ENCODE measurements at places on chromosomes 16 and 17.
A peak's percentile ranks its signal among the peaks of the same experiment; 100 is the strongest.

DNA sequence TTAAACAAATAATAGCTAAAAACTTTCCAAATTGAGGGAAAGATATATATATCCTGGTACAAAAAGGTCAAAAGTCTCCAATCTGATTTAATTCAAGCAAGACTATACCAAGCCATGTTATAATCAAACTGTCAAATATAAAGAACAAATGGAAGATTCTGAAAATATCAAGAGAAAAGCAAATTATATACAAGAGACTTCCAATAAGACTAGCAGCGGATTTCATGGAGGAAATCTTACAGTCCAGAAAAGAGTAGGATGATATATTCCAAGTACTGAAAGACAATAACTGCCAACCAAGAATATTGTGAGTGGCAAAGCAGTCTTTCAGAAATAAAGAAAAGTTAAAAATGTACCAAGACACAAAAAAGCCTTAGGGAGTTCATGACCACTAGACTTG, 102.2 kb downstream of the CEP112 start:
- DNase-seq: no peak

DNA sequence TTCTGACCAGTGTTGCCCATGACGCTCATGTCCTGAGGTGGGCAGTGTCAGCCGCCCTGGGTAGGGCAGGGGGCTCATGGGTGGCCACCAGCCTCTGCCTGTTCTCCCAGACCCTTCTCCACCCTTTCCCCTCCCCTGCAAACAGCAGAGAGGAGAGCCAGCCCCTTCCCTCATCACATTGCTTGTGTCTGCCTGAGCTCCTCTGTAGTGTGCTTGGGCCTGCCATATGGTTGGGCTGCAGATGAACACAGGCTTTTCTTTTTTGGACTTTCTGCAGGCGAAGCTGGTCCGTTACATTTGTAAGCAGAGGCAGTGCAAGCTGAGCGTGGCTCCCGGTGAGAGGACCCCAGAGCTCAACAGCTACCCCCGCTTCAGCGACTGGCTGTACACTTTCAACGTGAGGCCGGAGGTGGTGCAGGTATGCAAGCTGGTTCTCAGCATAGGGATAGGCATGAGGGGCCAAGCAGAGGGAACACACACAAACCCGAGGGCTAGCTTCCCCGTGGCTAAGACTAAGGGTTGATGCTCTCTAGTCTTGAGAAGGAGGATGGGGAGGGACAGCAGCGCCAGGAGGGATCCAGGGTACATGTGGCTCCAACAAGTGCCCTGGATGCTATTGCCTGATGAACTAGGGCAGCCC, 80.6 kb upstream of the LGALS9 start:
- DNase-seq: no peak

DNA sequence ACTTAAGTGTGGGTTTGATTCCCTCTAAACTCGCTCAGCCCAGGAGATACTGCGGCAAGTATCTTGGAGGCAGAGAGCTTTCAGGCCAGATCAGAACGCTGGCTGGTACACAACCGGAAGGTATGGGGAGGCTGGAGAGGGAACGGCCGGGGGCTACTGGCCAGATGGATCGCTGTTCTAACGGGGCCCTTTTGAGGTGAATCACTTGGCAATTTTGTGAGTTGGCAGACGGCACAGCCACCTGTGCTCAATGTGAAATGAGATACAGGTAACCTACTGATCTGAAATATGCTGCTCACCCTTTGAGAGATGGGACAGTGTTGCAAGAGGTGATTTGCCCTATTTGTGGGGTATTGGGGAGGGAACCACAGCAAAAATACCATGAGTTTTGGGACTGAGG, 622.9 kb upstream of the RBFOX1 start:
- no peak for DNase-seq

- DNase-seq: no peak
Measured at GRCh38 chr16:9231039-9231438, 139.6 kb downstream of the HAPSTR1 start.

- no peak for DNase-seq
Measured at GRCh38 chr16:50889746-50890145, 147.9 kb downstream of the CYLD start.

- DNase-seq: peak; percentile 38
Measured at GRCh38 chr17:46044286-46044928, 45.4 kb downstream of the STH start.

DNA sequence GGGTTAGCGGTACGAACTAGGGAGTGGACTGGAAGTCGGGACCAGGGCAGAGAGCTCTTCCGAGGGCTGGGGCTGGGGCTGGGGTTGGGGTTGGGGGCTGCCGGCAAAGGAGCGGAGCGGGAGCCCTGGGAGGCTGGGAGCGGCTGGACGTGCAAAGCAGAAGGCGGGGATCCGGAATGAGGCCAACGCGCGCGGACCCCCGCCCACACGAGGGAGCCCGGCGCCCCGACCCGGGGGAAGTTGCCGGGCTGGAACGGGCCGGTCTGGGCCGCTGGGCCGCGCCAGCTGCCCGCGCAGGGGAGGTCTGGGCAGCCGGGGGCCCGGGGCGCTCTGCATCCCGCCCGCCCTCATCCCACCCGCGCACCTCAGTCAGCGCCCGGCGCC, 323 bp downstream of the ST3GAL2 start:
- no peak for DNase-seq

DNA sequence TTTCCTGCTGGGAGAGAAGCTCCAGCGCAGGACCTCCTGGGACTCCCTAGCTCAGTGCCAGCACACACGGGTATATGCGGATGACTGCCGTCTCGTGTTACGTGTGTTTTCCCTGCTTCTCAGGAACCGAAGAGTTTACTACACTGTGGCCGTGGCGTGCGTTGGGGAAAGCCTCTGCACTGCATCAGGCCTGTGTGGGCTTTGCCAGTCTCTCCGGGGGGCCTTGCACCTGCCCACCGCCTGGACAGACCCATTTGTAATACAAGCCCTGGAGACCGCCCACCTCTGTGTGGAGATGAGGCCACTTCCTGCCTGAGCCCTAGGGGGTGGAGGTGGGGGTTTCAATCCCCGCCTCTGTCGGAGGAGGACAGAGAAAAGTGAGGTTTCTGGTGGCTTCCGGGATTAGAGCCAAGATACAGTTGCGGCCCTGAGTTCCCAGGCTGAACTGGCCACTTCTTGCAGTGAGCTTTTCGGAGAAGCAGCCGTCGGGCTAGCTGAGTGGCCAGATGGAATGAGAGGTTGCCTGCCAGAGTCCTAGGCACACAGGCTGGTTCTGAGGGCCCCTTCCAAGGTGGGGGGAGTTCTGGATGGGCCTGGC, 43.4 kb upstream of the GSE1 start:
- peak; percentile 65 for DNase-seq

- no peak for DNase-seq
Measured at GRCh38 chr16:58428621-58429542, 36.6 kb downstream of the GINS3 start.

GRCh38 chr17:41695134-41695661, 6.5 kb downstream of the EIF1 start:
- no peak for DNase-seq

DNA sequence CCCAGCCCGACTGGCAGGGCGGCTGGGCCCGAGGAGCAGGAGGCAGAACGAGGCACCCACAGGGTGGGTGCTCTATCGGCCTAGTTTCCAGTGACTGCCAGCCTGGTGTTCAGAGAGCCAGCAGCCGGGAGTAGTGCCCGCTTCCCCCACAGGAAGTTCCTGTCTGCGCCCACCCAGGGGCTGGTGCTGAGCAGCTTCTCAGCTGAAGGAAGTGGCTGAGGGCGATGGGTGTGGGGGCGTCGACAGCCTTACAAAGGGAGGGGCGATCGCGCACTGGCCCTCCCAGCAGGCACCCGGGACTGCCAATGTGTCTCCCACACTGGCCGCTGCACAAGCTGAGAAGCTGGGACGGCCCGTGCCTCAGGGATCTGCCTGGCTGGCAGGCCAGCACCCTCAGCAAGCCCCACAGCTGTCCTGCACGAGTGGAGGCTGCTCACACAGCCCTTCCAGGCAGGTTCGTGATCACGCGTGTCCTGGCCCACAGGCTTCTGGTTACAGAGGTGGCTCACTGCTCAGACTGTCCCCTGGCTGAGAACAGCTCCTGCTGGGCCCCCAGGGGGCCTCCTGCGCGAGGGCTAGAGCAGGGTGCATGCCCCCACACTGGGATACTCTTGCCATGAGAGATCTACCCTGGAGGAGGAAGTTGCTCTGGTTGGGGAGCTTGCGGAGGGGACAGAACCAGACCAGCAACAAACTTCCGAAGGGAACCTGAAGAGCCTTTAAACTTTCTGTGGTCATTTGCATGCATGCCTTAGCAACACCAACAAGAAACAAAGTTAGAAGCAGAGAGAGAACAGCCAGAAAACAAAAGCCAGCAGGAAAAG, 2.5 kb downstream of the RNF166 start:
- peak; percentile 87 for DNase-seq

GRCh38 chr16:21125191-21125590, 25.5 kb downstream of the DNAH3 start:
- no peak for DNase-seq

DNA sequence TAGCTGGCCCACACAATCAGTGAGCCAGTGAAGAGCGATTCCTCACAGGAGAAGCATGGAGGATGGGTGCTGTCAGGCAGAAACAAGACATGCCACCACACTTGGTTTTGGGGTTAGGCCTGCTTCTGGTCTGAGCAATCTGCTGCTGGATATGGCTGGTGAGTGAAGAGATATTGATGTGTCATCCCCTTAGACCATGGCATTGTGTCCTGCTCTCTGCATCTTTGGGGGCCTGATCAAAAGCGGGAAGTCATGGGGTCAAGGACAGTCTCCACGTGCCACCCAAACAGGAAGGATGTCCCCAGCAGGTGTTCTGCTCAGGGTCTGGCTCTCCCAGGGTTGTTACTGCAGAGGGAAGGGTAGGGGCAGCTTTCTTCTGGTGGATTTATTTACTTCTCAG, 140.7 kb downstream of the PRKCB start:
- DNase-seq: no peak

- DNase-seq: peak; percentile 99
Measured at GRCh38 chr17:4366327-4367063, at the start of gene UBE2G1. TSS of gene UBE2G1 (minus strand) at chr17:4366675. CDS start at chr17:4366316, 359 bp downstream.

- DNase-seq: no peak
Measured at GRCh38 chr16:65991149-65991701, 375.3 kb upstream of the CDH5 start.

- no peak for DNase-seq
Measured at GRCh38 chr17:57035971-57036481, 49.0 kb upstream of the AKAP1 start.

DNA sequence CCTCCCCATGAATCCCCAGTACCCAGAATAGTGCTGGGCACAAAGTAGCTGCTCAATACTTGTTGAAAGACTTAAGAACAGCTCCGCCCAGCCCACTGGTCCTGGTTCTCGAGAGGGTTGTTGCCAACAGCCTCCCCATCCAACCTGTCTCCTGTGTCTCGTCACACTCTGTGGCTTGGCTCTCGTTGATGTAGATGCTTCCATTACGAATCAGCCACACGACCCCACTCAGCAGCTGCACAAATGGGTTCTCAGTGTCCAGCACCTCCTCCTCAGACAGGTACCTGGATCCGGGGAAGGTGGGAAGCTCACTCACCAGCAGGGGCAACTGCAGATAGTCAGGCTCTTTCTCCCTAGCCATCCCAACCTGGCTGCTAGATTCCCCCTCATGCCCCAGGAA, 2.1 kb downstream of the NAGPA start:
- no peak for DNase-seq

GRCh38 chr17:7831233-7831632, 2.8 kb upstream of the KDM6B start:
- DNase-seq: no peak

DNA sequence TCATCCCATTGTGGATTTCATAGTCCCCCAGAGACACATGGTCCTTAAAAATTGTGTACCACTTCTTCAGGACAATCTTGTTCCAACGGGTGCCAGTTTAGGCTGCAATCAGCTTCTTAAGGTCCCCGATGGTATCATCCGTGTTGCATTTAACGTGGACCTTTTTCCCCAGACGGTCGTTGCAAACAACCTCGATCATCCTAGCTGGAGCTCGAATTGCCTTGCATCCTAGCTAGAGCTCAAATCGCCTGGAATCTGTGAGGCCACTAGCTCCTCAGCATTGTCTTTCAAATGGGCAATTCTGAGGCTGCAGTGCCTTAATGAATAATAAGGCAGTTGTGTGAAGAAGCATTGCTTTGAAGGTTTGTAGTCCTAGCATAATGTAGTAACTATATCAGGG, 37.7 kb upstream of the RHBDL3 start:
- DNase-seq: no peak

GRCh38 chr17:12730931-12731521, 58.3 kb upstream of the ARHGAP44 start:
- DNase-seq: no peak

DNA sequence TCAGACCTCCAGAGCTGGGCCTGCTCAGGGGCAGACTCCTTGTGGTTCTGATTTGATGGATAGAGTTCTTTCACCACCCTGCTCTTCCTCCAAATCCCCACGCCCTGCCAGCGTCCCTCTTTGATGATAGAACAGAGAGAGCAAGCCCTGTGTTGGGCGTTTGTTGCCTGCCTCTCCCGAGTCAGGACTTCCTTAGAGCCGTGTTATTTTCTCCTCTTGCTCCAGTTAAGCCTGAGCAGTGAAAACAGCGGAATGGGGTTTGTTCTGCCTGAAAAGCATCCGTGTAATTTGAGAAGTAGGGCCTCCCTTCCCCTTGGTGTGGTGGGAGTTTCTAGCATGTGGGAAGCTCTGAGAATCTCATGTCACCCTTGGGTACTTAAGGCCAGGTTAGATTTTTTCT, 22.1 kb downstream of the TMEM94 start:
- DNase-seq: no peak

- DNase-seq: no peak
Measured at GRCh38 chr16:75127713-75128415, 11.3 kb upstream of the LDHD start.

- no peak for DNase-seq
Measured at GRCh38 chr16:70478912-70479341, 24.5 kb downstream of the FCSK start.

GRCh38 chr16:87068762-87069150, 248.4 kb downstream of the C16orf95 start:
- no peak for DNase-seq

DNA sequence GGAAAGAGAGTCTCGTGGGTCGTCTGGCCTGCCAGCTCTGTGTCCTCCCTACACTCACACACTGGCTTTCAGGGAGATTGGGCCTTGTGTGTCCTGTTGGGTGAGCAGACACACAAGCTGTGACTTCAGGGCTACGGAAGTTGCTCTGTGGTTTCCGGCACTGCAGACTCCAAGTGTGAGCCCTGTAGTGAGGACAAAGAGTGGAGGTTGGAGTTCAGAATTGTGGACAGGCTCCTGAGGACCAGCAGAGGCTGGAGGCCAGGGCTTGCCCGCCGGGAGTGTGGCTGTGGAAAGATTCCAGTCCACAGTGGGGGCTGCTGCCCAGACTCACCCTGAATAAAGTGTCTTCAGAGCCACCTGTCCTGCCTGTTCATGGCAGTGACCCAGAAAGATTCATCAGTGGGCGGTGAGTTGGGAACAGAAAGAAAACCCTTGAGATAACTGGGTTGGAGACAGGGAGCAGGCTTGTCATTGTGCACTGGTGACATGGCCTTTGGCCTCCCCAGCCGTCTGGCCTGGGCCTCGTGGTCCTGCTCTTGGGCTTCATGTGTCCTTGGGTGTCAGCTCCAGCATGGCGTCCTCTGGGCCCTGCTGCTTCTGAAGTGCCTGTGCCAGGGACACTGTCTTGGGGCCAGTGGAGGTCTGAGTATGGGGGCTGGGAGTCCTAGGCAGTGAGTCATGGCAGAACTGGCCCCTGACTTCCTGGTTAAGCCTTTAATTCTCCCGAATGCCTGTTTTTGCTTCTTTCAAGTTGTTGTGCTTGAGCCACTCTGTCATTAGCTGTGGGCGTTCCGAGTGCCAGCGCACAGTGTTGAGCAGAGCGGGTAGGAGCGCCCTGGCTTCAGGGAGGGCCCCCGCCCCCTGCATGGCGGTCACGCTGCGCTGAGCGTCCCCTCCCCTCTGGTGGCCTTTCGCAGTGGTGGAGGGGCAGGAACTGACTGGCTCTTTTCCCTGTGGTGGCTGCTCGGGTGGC, 19.9 kb upstream of the ZNF750 start:
- peak; percentile 59 for DNase-seq

Measured in activated gamma-delta T cell treated with Interleukin-2 at 50 U/mL for 16 hours (primary cell).